Activated T-helper 1 cell treated with anti-CD3 and anti-CD28 coated beads, Interleukin-2, amount 50 U/mL, for 16 hours (primary cell): ENCODE measurements at places on chromosomes 3 and 15.
A peak's percentile ranks its signal among the peaks of the same experiment; 100 is the strongest.

DNA sequence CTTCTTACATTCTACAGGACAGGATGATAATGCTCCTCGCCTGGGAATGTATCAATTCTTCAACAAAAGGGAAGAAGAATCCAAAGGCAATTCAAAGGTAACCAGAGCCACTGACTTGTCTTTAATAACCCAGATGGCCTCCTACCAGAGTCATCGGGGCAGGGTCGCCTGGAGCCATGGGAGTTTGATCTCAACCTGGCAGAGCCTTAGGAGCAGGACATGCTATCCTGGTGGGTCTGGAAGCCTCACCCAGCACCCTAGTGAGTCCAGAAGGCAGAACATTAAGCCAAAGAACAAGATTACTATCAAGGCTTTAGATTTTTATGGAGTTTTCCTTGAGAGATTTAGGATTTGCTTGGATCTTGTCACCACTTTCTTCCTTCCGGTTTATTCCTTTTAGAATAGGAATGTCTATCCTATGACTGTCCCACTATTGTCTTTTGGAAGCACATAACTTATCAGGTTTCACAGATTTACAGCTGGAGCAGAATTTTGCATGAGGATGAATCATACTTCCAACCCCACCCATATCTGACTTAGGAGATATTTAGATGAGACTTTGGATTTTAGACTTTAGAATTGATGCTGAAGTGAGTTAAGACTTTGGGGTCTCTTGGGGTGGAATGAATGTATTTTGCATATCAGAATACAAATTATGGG, 330.3 kb upstream of the GOLIM4 start:
- no peak for DNase-seq

DNA sequence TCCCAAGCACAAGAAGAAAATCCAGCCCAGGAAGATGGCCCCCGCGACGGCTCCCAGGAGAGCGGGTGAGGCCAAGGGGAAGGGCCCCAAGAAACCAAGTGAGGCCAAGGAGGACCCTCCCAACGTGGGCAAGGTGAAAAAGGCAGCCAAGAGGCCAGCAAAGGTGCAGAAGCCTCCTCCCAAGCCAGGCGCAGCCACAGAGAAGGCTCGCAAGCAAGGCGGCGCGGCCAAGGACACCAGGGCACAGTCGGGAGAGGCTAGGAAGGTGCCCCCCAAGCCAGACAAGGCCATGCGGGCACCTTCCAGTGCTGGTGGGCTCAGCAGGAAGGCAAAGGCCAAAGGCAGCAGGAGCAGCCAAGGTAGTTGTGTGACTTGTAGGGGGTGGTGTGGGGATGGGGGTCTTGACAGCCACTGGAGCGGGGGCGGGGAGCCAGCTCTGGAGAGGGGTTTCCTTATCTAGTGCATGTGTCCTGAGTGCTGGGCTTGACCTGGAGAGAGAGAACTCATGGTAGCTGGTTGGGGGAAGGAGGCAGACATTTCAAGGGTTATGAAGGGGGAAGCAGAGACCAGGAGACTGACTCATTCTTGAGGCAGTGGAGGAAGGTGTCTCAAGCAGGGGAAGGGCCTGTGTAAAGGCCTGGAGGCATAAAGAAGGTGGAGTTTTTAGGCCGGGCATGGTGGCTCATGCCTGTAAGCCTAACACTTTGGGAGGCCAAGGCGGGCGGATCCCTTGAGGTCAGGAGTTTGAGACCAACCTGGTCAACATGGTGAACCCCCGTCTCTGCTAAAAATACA, 6.2 kb downstream of the H1-8 start:
- no peak for DNase-seq

DNA sequence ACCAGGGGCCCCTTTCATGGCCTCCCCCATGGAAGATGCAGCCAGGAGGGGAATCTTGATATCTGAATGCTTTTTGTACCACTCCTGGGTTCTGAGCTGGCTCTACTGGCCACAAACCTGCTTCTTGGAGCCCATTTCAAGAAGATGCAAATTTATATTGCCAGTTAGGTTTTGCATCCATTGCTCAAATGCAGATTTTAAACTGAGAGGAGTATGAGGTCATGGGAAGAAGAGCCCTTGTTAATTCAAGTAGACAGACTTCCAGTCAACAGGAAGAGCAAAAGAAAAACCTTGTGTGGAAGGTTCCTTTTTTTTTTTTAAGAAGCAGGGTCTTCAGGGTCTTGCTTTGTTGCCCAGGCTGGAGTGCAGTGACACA, 133.5 kb downstream of the PDZRN3 start:
- no peak for DNase-seq

DNA sequence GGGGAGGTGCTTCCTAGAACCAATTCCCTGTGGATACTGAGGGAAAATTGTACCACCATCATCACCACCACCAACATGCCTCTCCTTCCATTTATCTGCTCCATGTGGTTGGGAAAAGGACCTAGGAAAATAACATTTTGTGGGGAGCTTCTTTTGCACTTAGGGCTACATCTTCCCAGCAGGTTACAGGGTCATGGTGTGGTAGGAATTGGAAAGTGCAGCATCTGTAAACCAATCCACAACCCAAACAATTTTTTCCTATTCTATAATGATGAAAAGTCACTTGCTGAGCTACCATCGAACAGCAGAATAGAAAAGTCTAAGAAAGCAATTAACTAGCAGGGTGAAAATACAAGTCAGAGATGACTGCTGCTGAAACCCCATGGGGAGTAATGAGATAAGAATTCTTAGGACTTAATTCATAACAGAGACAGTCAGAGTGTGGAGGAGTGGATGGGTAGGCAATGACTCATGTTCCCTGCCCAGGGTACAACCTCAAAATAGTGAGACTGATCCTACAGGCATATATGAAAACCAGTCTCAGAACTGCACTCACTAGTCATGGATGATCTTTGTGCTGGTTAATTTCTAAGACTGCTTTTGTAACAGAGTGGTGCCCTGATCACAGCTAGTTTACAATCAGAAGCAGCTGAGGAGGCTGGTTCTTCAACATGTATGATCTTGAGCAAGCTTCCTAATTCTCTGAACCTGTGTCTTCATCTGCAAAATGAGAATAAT, 38.1 kb upstream of the LEKR1 start:
- no peak for DNase-seq

DNA sequence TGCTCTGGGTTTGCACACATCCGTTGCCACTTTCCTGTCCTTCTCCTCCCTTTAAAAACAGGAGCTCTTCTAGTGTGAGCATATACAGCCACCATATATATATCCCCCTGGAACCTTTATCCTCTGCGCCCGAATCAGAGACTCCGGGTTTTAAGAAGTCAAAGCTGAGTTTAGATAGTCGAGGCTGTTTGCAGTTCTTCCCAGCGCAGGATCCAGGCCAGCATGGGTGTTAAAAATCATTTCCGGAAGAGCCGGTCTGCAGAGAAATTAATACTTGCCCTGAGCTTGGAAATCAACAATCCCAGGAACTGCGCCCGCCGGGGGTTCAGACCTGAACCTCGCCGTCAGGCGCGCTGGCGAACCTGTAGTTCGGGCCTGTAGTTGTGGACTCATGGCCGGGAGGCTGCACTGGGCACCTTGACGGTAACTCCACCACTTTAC, 2.3 kb downstream of the SHOX2 start:
- DNase-seq, result no peak

- no peak for DNase-seq
Measured at GRCh38 chr15:64398575-64398974, 10.9 kb downstream of the TRIP4 start.

DNA sequence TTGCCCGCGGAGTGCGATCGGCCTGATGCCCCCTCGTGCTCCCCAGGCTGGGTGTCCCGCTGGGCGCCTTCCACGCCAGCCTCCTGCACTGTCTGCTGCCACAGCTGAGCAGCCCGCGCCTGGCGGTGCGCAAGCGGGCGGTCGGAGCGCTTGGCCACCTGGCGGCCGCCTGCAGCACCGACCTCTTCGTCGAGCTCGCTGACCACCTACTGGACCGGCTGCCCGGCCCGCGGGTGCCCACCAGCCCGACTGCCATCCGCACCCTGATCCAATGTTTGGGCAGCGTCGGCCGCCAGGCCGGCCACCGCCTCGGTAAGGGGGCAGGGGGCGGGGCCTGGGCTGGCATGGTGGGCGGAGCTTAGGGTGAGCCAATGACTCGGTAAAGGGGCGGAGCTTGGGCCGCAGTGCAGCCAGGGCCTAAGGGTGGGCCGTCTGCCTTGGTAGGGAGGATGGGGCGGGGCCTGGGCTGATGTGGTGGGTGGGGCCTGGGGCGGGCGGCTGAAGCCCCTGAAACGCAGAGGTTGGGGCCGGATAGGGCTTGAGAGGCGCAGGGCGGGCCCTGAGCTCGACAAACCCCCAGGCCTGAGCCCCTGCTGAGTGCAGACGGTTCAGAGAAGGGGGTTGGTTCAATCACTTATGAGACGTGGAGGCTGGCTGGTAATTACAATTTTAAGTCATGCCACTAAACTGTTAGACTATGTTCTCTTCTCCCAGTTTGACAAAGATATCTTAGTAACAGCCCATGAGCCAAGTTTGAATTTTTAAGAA, 13.7 kb downstream of the CAND2 start:
- DNase-seq, result peak; percentile 88

GRCh38 chr15:66619152-66619903, 53.5 kb upstream of the LCTL start:
- no peak for DNase-seq

DNA sequence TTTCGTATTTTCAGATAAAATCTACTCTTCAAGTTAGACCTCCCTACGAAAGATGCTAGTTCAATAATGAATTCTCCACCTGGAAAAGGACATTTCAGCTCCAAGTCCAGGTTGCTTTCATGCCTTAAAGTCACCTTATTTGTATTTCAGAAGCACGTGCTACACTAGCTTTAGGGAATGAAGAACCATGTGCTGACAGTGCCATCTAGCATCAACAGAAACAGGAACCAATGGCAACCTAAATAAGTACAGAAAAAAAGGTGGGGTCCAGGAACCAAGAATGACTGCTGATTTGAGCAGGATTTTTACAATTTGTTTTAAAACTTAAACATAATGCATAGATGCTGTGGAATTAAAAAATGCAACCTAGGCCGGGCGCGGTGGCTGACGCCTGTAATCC, 77.6 kb upstream of the SNRPN start:
- no peak for DNase-seq

GRCh38 chr3:190118438-190118837, 2.3 kb downstream of the P3H2 start:
- no peak for DNase-seq

DNA sequence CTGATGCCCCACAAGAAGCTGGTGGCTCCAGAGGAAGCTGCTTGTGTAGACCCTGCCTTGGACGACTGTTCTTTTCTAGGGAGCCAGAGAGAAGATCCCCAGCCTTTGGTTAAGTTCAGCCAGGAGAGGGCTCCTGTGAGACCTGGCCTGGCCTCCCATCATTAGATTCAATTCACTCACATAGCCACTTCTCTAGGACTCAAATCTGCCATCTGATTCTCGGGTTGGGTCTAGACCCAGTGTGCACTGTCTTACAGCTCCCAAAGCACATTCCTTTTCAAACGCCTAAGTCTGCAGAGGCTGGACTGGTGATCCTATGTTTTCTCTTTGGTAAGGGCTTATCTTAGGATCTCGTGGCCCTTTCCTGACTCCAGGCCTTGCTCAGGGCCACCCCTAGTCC, 81.7 kb upstream of the NPHP3 start:
- DNase-seq, result no peak

DNA sequence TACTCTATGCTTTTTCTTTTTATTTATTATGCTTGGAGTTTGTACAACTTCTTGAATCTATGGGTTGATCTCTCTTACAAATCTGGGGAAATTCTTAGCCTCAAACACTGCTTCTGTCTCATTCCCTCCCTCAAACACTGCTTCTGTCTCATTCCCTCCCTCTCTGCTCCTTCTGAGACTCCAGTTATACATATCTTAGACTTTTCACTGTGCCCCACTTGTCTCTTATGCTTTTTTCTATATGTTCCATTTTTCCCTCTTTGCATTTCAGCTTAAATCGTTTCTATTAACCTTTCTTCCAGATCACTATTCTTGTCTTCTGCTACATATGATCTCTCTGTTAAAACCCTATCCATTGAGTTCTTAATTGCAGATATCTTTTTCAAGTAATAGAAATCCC, 50.4 kb downstream of the RFTN1 start:
- DNase-seq, result no peak

DNA sequence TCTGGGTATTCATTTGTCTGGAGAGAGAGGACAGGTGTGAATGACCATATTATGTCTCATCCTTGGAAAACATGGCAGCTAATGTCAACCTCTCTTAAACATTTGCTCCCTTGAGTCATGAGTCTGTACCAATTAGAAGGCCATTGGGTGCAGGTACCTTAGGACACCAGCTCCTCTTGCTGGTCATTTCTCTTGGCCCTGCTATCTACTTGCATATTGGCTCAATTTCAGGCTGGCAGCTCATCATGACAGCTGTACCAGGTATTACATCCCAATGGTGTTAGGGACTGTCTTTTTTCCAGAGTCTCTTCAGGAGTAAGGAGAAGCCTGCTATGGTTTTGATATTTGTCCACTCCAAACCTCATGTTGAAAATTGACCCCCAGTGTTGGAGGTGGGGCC, 92.2 kb upstream of the ANKRD28 start:
- no peak for DNase-seq

DNA sequence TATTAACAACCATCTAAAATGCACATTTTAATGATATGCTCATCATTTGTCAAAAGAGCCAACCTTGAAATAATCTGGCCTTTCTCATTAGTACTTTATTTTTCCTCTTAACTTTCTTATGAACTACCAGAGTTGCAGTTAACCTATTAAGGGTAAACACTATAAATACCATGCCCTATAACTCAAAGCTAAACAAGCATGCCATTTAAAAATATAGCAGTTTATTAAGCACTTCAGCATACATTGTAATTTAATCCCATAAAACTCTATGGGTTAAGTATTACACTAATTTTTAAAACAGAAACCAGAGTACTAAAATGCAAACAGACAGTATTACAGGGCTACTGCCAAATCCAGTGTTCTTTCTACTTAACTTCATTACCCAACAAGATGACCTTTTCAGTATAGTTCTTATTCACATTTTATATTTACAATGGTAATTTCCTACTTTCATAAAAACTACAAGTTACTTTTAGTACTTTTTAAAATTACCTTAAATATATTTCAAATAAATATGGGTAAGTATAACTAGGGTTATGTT, 11.8 kb downstream of the NPTN start:
- no peak for DNase-seq
